Fibroblast of lung (primary cell): ENCODE measurements at places on chromosomes 5 and 9. TPM values are rescaled to one million over a fixed set of nuclear protein-coding genes. Genes with fewer than 3 reads are reported as not detected.

The IGIP gene
- total RNA-seq: 11.7 and 13.4 TPM in 2 replicates

The RELL2 gene
- total RNA-seq: 2.6 and 3.0 TPM in 2 replicates

DNA sequence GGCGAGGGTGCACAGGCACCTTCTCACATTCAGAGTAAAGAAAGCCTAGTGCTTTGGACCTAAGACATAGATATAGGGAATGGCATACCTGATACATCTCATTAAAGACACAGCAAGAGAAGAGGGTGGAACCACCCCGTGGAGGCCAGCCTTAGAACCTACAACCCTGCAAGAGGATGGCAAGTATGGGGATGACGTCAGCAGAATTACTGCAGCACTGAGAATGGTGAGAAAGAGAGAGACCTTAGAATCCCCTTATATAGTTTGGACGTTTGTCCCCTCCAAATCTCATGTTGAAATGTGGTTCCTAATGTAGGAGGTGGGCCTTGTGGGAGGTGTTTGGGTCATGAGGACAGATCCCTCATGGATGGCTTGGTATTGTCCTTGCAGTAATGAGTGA lies 28.2 kb upstream of the ADCY2 start:
- no peak for DNase-seq

The C5orf58 gene
- not detected in 2 replicates for total RNA-seq

DNA sequence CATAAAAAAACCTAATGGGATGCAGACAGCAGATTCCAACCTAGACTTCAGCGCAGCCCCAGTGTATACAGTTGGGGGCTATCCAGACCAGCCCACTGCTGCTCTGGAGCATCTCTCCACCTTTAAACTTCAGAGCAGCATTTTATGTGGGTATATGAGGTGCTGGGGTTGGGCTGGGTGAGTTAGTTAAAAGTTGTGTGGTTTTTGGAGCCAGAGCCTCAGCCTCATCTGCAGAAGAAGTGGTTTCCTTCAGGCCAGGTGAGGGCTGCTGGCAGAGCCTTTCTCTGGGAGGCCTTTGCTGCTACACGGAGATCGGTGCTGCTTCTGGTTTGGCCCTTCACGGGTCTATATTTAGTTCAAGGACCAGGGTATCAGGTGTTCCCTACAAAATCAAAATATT lies 228.3 kb downstream of the PDZD2 start:
- DNase-seq: no peak

The AGXT2 gene
- total RNA-seq: not detected in 2 replicates

The GRM6 gene
- total RNA-seq: not detected in 2 replicates

The MARCOL gene
- not detected in 2 replicates for total RNA-seq

The PTGDS gene
- total RNA-seq: 89.9 and 90.3 TPM in 2 replicates

- peak; percentile 99 for DNase-seq
Measured at GRCh38 chr9:100111235-100111634, 12.2 kb downstream of the INVS start.

GRCh38 chr9:16526380-16526779 lies 344.1 kb downstream of the BNC2 start:
- no peak for DNase-seq

The PCSK5 gene
- 3.6 and 4.8 TPM in 2 replicates for total RNA-seq

The IL4 gene
- not detected in 2 replicates for total RNA-seq

The SPATA31D4 gene
- not detected in 2 replicates for total RNA-seq

GRCh38 chr5:171681677-171682076 lies 103.9 kb upstream of the SMIM23 start:
- no peak for DNase-seq

The LEAP2 gene
- 0.26 and 0.33 TPM in 2 replicates for total RNA-seq

The ARID3C gene
- under 0.01 and 0.17 TPM in 2 replicates for total RNA-seq

The SOHLH1 gene
- not detected in 2 replicates for total RNA-seq

The BARHL1 gene
- not detected in 2 replicates for total RNA-seq

The CERCAM gene
- total RNA-seq: 44.9 and 64.2 TPM in 2 replicates

DNA sequence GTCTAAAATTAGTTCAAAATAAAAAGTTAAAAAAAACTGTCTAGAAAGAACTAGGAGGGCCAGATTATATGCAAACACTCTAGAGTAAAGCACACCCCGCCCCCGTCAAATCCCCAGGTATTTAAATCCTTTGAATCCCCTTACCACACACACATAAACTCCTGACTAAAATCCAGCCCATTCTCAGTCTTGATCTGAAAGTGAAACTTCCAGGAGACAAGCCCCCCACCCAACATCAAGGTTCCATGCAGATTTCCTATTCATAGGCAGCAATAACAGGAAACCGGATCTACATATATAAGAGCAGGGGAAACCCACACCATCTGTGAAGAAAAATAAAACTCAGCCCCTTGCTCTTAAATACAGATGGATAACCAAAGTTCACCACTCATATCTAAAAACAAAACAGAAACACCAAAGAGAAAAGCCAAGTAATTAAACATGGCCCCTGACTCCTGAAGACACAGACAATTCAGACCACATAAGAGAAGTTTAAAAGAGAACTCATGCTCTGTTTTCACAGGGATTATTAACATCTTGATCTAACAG lies 42.3 kb downstream of the MARCHF3 start:
- no peak for DNase-seq

The SCGB3A2 gene
- total RNA-seq: not detected in 2 replicates

DNA sequence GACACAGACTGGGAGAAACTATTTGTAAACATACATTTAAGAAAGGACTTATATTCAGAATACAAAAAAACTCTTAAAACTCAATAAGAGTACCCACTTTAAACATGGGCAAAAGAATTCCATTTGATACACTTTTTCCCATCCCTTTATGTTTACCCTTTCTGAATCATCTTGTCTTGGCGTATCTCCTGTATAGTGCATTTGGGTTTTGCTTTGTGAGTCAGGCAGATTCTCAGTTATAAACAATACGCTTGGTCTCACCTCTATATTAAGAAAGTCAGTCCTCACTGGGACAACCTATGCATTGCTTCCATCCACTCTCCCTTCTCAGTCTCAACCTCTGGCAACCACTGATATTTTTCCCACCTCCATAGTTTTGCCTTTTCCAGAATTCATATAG lies 27.3 kb upstream of the ADAMTS6 start:
- DNase-seq: peak; percentile 17
